T-helper 22 cell (primary cell): ENCODE measurements at places on chromosomes 6 and 20.

DNA sequence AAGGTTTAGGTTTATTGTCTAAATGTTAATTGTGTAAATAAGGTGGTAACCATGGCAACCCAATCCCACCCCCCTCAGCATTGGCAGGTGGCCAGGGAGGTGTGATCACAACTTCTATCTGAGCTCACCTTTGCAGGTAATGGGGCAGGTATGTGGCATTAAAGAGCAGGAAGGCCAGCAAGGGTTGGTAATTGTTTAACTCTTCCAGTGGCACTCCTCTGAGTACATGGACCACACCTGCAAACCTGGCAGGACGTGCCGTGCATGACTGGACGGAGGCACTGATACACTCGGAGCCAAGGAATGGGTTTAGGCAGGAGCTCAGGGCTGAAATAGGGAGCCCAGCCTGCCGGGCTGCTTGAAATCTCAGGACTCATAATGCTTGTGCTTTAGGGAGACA is 107.0 kb upstream of the BMP2 start:
- no peak for DNase-seq

DNA sequence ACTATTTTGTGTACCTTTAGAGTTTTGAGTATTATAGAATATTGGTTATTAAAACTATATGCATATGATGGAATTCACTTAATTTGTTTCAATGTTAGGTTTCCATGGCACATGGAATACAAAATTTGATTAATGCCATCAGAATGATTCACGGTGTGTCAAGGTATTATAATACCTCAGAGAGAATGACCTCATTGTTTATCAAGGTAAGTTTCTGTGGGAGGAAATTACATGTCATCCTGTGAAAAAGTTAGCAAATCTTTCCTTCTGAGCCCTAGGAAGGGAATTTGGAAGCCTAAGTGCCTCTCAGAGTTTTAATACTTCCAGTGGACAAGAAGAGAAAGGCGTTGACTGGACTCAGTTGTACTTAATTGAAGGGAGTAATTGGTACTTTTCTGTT is 40.8 kb downstream of the DNAH8 start:
- DNase-seq = no peak

- DNase-seq = no peak
Observed at GRCh38 chr6:57123111-57123510, 33.1 kb downstream of the ZNF451 start.

DNA sequence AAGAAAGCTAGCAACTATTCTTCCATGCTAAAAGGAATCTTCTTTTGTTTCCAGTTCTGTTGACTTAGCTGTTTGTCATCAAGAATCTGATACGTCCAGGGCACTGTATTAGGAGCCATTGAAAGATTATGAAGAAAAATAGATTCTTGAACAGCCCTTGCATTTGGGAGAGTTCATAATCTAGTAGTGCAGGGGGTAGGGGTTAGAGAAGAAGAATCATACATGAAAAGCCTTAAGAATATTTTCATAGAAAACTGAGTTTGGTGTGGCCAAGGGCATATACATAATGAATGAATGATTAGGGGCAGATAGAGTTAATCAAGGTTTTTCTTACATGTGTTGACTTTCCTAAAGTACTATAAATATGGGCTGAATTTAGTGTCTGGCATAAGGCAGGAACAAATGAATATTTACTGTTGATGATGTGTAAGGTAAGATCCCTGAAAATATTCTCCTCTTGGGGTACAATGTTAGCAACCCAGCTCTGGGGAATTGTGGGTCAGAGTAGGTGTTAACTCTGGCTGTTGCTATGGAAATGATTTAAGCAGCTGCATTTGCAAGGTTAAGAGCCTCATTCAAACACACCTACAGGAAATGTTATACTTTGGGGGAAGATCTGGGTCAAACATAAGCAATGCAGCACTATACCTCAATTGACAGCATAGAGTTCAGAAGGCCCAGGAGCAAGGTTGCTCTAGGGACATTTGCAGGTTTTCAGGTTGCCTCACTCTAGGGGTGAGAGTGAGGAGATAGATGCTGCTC is 667.3 kb upstream of the CITED2 start:
- DNase-seq = no peak

DNA sequence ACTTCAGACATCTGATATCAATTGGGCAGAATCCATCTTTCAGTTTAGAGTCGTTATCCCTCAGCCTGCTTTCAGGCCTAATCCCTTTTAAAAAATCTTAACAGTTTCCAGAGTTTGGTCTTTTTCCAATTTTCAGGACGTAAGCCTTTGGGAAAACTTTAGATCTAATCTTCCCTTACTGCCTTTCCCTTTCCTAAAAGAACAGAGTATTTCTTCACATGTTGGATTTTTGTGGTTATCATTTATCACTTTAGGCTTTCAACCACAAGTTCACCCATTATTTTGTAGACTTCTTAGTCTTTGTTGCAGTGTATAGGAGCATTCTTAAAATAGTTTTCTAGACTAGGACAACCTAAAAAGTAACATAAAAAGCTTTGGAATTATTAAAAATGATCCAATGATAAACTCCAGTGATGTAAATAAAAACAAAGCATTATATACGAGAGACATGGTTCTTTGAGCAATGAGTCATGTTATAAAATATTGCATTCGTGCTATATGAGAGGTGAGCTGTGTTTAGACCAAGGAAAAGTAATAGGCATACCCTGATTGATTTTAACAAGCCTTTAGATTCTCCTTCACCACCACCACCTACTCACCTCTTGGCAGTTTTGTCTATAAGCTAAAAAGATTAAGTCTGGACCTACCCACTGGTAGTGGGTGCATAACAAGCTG is 90.4 kb upstream of the MCHR2 start:
- no peak for DNase-seq

DNA sequence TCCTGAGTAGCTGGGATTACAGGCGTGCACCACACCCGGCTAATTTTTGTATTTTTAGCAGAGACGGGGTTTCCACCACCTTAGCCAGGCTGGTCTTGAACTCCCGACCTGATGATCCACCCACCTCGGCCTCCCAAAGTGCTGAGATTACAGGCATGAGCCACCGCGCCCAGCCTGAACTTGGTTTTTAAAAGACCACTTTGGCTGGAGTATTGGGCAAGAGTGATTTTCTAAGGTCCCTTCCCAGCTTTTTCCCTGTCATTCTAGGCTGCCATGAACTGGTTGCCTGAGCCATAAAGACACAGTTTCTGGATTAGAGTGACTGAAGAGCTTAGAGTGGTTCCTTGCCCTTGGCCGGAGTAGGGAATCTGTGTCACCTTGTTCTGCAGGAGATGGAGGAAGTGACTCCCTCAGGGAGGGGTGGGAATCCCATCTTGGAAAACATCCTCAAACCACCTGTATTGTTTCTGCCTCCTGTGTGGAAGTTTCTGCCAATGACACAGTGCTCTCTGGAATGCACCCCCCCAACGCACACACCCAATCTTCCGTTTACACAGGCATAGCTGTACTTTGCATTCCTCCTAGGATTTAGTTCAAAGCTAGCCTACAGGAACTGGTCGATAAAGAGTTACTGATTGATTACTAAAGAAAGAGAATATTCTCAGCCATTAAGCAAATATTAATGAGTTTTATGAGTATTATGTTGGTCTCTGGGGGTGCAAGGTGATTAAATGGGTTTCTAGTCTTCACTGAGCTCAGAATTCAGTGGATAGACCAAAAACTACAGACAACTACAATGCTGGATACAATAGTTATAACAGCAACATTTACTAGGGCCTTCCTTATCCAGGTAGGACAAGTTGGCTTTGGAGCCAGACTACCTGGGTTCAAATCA is 18.2 kb downstream of the BCL2L1 start:
- no peak for DNase-seq

GRCh38 chr6:141986457-141986856 is 146.3 kb upstream of the GJE1 start:
- no peak for DNase-seq
